ENCODE measurements at places on chromosomes 11 and 22. TPM values are rescaled to one million over a fixed set of nuclear protein-coding genes. Genes with fewer than 3 reads are reported as not detected.

SBF2 gene
- polyA plus RNA-seq = 47.2 TPM

PYGM gene
- polyA plus RNA-seq = 2.4 TPM

HBD gene
- 0.68 TPM for polyA plus RNA-seq

SPDYC gene
- not detected for polyA plus RNA-seq

EIF4ENIF1 gene
- 45.0 TPM for polyA plus RNA-seq

KCNJ11 gene
- 3.0 TPM for polyA plus RNA-seq

OR8K1 gene
- not detected for polyA plus RNA-seq

KCNJ4 gene
- polyA plus RNA-seq = 0.33 TPM

DEFB108B gene
- polyA plus RNA-seq = not detected

CLTCL1 gene
- polyA plus RNA-seq = 8.4 TPM

TEF gene
- 18.5 TPM for polyA plus RNA-seq

MPPED2 gene
- polyA plus RNA-seq = 16.2 TPM
